ENCODE measurements at places on chromosomes 7 and 10.

DNA sequence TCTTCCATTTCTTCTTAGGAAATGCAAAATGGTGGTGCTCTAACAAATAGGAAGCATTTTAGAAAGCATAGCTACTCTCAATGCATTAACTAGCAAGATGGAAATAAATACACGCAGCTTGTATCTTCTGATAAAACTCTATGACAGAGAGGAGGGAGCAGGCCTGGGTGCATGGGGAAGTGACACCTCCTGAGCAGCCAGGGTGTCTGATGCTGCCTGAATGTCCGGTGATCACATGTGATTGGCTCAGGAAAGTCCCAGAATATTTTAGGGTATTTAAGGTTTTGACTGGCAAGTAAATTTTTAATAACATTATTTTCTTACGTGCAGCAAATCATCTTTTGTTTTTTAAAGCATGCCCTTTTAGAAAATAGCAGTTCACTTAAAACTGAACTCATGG, 261.0 kb upstream of the KLF6 start:
- DNase-seq: no peak

DNA sequence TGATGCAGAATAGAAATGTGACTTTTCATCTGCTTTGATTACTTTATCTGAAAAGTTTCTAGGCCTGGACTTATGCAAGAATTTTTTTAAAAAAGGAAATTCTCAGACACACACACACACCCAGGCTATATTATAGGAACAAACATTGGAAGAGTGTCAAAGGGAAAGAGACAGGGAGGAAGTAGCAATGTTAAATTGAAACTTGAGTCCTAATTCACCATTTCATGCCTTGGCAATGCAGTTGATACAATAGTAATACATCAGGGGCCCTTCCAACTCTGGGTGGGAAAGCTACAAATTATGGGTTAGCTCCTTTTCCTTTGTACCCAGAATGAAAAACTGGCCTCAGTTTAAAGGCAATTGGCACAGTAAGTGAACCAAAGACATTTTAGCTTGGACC, 258.0 kb upstream of the LYZL1 start:
- DNase-seq: no peak

- DNase-seq: no peak
These were observed 754.2 kb downstream of the SORCS1 start for GRCh38 chr10:106410331-106410730.

- no peak for DNase-seq
These were observed 765.9 kb upstream of the C7orf33 start for GRCh38 chr7:147824671-147825070.

DNA sequence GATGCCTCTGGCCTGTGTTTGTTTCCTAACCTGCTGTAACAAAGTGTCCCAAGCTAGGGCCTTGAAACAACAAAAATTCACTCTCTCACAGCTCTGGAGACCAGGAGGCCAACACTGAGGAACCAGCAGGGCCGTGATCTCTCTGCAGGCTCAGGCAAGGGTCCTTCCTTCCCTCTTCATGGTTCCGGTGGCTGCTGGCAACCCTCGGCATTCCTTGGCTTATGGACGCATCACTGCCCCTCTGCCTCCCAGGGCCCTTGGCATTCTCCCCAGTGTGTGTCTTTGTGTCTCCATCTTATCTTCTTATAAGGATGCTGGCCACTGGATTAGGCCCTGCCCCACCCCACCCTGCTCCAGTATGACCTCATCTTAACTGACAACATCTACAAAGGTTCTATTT, 17.0 kb downstream of the CNPY1 start:
- DNase-seq: no peak

- DNase-seq: no peak
These were observed 3.4 kb upstream of the FAM24B start for GRCh38 chr10:122882766-122883165.

GRCh38 chr7:5481241-5482019, 57.8 kb upstream of the TNRC18 start:
- no peak for DNase-seq

- peak; percentile 79 for DNase-seq
These were observed 87.3 kb upstream of the STEAP1B start for GRCh38 chr7:22587322-22587721.

- no peak for DNase-seq
These were observed 36.3 kb upstream of the CDK6 start for GRCh38 chr7:92872701-92873100.

DNA sequence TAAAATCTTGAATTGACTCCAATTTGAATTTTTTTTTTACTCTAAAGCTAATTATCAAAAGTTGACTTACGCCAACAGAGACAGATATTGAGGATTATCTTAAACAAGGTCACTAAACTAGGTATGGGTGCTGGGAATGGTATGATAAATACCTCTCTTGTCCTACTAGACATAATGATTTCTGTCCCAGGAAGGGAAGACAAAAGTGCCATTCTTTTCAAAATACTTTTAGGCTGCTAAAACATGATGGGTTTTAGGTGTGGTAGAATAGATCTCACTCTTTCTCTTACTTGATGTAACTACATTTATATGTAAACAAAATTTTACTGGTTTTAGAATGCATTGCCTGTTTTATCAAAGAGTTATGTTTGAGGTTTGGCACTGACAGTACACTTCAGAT, 15.1 kb downstream of the TMEM60 start:
- no peak for DNase-seq

DNA sequence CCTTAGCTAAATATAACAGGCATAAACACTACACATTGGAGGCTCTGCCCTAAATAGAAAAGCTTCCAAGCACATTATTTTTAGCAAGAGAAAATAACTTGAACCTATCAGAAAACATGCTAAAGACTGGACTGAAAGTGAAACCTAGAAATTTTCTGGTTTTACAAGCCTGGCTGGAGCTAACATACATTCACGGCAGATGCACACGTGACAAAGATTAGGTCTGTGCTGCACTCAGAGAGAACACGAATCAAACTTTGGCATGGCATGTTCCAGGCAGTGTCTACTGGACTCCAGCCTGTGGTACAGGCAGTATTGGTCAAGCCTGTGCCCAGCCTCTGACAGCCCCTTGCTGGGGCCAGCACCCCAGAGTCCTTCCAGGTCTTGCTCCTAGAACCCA, 94.1 kb upstream of the PCBD1 start:
- DNase-seq: no peak

DNA sequence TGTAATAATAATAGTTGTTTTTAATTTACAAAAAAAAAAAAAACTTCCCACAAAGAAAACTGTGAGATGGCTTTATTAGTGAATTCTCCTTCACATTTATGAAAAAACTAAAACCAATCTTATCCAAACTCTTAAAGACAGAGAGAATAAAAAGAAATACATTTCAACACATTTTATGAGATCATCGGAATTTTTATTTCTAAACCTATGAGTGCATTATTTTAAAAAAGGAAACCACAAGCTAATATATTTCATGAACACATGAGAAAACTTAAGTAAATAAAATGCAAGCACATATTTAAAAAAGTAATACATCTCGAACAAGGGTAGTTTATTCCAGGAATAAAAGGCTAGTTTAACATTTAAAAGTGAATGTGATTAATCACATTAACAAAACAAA, 31.5 kb downstream of the C7orf25 start:
- DNase-seq: no peak

GRCh38 chr10:122302315-122302714, 31.2 kb downstream of the BTBD16 start:
- DNase-seq: no peak

DNA sequence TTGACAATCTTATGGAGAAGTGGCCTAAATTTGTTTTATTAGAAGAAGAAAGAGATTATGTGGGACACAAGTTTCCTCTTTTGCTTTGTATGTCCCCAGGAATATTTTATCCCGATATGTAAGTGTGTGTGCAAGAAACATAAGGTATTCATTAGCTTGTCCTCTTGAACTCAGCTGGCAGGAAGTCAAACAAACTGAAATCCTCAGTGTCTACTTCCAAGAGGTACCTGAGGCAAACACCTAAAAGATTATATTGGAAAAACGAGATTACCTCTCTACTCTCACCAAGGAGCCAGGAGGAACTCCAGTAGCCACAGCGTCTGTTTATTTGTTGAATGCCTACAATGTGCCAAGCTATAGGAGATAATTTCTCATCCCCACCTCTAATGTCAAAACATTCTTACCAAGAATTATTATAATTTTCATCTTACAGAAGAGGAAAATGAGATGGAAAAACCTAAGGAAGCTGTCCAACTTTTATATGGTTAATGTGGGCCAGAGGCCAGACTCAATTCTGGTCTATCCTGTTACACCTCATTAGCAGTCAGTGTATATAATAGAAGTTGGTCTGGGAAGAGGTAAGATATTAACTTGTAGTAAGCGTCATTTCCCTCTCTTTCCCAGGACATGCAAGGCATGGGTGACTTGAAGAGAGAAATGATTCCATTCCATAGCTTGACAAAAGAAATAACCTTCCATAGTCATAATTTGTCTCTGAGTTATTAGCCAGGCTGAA, 692.7 kb downstream of the MAGI2 start:
- DNase-seq: no peak

DNA sequence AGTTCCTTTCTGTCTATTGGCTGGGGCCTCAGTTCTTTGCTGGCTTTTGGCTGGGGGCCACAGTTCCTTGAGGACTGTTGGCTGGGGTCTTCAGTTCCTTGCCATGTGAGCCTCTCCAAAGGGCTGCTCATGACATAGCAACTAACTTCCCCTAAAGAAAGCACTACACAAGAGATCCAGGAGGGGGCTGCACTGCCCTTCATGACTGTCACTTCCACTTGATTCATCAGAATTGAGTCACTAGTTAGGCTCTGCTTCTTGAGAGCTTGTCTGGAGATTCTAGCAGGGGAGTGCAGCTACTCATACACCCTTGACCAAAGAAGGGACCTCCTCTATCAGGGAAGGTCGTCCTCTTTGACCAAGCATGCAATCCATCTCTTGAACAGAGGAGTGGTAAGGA, 38.0 kb upstream of the MKX start:
- peak; percentile 30 for DNase-seq

- no peak for DNase-seq
These were observed 110.3 kb upstream of the PALS2 start for GRCh38 chr7:24462984-24463383.

DNA sequence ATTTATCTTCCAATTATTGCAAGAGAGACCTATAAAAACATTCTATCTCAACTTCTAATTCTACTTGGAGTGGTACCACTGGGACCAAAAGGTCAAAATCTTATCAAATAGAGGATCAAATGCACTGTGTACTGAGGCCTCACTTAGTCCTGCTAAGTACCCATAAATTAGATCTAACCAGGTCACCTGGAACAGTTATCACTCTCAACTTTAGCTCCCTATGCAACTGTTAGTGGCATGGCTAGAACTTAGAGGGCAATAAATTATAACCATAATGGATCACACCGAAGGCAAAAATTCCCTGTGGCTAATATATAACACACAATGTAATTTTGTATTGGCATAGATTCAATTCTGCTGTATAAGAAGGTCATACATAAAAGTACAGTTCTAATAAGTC, 428.9 kb downstream of the PCDH15 start:
- no peak for DNase-seq

GRCh38 chr10:79028451-79029010, 40.2 kb upstream of the ZMIZ1 start:
- no peak for DNase-seq

DNA sequence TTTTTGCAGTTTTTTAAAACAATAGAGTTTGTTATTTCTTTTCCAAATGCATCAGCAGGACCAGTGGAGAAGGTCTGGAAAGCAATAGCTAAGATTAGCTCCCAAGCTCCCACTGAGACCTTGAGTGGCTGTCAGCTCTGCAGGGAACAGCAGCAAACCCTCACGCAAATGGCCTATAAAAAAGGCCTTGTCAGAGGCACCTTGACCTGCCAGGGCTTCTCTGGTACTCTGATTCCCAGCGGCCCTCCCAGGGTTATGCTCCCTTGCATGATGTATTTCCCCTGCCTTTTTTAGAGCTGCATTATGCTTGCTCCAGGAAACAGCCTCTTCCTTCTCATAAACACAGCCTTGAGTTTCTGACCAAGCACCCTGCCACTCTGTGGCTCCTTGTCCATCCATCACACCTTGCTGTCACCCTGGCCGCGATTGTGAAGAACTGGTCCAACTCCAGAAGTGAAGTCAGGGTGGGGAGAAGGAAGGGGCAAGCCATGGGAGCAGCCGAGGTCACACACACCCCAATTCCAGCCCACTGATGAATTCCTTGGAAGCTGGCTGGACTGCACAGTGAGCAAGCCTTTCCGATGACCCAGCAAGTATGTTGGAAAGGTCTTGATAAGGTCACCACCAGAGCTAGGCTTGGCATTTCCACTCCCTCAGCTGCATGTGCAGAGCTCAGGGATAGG, 35.3 kb upstream of the NKX2-3 start:
- DNase-seq: no peak

GRCh38 chr7:17136126-17136525, 162.3 kb upstream of the AHR start:
- no peak for DNase-seq

- DNase-seq: no peak
These were observed 155.6 kb downstream of the PKD1L1 start for GRCh38 chr7:47792521-47793121.

GRCh38 chr10:128972036-128972405, 495.0 kb upstream of the MGMT start:
- DNase-seq: no peak

- no peak for DNase-seq
These were observed 82.2 kb downstream of the VOPP1 start for GRCh38 chr7:55490099-55490498.

GRCh38 chr7:112665709-112666108, 124.5 kb downstream of the TMEM168 start:
- DNase-seq: no peak

DNA sequence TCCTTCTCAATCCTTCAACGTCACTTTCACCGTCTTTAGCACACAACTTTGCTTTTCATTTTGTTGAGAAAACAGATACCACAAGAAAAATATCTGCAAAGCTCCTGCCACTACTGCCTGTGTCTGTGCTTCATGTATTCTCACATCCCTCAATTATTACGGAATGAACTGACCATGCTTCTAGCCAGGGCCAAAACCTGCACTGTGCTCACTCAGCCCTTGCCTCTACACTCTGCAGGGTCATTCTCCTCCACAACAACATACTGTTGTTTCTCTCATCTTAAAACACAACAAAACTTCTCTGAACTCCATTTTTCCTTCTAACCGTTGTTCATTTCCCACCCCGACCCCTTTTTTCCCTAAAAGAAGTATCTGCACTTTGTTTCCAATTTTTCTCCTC, 29.5 kb downstream of the BMPR1A start:
- no peak for DNase-seq
